GM13977 (cell line): ENCODE measurements at places on chromosomes 4 and X.
A peak's percentile ranks its signal among the peaks of the same experiment; 100 is the strongest.

DNA sequence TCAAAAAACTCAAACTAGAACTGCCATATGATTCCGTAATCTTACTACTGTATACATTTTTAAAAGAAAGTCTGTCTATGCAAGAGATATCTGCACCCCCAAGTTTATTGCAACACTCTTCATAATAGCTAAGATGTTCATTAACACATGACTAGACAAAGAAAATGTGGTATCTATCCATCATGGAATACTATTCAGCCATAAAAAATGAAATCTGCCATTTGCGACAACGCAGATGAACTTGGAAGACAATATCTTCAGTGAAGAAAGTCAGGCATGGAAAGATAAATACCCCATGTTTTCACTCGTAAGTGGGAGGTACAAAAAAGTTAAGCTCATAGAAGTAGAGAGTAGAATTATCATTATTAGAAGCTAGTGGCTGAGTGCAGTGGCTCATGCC, 87.3 kb upstream of the DHRSX start:
- DNase-seq = no peak

GRCh38 chr4:10947898-10948297, 263.3 kb upstream of the CLNK start:
- no peak for DNase-seq

GRCh38 chr4:186808630-186809018, 85.0 kb upstream of the FAT1 start:
- no peak for DNase-seq

- no peak for DNase-seq
These were observed 277.6 kb upstream of the DIAPH2 start for GRCh38 chrX:96407072-96407471.

GRCh38 chr4:10655968-10656367, 28.6 kb downstream of the CLNK start:
- DNase-seq = no peak

- DNase-seq = peak; percentile 31
These were observed 192.1 kb downstream of the SPRY1 start for GRCh38 chr4:123588631-123589241.

DNA sequence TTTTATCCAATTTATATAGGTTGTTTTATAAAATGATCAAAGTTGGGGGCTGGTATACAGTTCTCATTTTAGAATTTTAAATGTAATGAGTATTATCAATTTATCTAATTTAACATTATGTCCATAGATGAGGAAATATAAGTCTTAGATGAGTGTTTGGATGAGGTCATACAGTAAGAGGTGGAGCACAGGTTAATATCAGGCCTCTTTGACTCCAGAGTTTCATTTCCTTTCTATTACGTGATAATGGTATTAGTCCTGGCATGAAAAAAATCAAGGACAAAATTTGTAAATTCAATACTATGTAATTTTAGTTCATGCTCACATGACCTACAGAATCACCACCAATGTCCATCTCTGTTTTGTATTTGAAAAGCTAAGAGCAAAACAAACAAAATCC, 269.8 kb downstream of the FSTL5 start:
- no peak for DNase-seq

- no peak for DNase-seq
These were observed 22.6 kb downstream of the ASB11 start for GRCh38 chrX:15292861-15293260.

- DNase-seq = no peak
These were observed 84.9 kb upstream of the BCOR start for GRCh38 chrX:40182615-40183014.

DNA sequence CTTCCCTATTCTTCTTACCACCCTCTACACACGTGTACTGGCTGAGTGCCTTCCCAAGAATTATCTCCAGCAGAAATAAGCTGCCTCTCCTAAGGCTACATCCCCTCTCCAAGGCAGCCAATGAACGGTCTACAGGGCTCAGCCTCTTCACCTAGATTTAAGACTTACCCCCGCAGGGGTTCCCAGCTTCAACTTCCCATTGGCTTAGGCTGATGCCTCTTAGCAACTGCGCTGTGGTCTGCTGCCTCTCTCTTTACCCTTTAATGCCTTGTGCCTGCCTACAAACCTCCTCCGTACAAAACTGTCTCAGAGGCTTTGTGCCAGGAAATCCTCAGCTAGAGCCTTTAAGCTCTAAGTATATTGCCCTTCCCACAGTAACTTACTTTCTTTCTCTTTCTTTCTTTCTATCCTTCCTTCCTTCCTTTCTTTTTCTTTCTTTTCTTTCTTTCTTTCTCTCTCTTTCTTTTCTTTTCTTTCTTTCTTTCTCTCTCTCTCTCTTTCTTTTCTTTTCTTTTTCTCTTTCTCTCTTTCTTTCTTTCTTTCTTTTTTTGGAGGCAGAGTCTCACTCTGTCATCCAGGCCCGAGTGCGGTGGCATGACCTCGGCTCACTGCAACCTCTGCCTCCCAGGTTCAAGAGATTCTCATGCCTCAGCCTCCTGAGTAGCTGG, 15.1 kb upstream of the PIGA start:
- DNase-seq = no peak
